Stimulated activated CD4-positive, alpha-beta T cell treated with anti-CD3 and anti-CD28 coated beads, Interleukin-2, amount 100 ng/mL, for 48 hours (primary cell): ENCODE measurements at places on chromosomes 12 and 14.

DNA sequence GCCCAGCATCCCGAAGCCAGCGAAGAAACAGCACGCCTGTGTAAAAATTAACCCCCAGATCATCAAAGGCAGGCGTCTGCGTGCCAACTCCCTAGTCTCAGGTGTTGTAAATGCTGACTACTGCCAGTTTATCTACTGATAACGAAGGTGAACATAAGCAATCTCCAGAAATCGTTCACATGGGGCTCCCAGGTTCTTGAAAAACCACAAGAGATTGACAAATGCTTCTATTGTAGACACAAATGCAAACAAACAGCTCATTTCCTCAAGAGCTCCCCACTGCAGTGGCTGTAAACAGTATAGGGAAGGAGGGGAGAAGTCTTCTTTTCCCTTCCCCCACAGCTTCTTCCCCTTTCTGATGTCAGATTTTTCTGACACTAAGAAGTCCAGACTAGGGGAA lies 5.3 kb upstream of the PLEKHG3 start:
- no peak for DNase-seq

DNA sequence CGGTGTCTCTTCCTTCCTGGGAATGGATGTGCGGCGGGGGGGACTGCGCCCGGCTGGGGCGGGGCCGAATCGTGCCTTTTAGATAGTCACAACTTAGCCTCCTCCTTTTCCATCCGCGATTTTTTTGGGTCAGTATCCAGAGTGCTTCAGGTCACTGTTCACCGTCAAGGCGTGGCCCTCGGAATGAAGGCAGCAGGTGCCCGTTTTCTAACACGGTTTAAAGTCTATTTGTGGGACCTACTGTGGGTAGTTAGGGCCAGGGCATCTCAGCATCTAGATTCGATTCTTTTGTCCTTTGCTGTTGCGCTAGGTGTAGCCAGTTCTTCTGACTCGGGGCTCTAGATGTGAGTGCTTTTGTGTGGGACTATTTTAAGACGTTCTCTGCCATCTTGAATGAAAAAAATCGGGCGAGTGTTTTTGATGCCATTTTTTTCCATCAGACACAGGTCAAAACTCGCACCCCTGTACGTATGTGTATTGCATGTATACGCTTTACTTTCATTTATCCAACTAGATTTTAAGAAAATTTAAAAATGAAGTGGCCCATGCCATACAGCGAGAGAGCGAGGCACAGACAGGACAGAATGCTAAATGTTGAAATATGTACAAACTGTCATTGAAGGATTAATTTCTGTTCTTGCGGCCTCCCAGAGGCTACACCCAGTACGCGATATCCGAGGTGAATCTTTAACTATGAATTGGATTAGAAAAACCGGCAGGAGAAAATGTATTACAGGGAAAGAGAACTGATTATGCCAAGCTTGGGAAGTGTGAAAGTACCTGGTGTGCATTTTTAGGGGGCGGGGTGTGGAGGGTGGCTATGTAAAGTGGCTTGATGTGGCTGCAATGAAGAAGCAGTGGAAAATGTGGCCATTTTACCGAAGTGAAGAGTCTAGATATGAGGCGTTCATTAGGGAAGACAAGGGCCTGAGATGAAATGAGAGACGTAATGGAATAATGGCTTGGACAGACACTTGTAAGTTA lies 835 bp downstream of the VEZT start:
- peak; percentile 32 for DNase-seq

- DNase-seq, result no peak
Observed at GRCh38 chr12:75823475-75823874, 208.1 kb downstream of the PHLDA1 start.

DNA sequence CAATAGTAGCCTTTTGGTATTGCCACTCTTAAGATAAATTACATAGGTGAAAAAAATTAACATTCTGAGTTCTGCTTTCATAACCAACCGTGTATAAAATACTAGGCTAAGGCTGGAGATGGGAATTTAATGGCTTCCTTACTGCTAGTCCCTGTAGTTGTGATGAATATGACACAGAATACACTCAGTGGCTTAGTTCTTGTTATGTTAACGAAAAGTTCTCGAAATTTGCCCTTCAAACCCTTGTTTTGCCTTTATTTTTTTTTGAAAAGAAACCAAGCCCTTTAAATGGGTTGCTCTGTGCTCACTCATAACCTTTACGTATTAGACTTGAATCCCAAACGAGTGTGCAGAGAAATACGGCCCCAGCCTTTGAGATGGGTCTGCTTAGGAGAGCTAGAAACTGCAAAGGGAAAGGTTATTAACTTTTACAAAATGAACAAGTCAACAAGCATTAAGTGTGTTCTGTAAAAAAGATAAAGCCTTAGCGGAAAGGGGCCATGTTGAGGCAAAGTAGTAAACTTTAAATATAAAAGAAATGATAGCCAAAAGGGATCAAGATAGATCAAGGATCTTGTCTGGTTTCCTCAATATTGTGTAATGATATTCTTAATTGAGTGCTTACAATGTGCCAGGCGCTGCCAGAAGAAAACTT lies 1.7 kb downstream of the NUDT4 start:
- no peak for DNase-seq

DNA sequence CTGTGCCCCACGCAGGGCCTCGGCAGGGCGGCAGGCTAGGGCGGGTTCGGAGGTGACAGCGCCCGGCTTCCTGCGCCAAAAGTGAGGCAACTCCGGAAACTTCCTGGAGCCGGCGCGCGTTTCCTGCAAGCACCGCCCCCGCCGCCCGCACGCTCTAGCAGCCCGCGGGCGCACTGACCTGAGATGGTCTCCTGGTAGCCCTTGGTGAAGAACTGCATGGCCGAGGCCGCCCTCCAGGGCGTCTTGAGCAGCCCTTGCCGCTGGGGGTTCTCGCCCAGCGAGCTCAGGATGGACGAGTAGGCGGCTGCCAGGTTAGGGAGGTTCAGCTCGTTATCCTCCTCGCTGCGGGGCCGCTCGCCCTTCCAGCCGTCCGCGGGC lies 494 bp downstream of the GCH1 start:
- peak; percentile 66 for DNase-seq
